ENCODE measurements at places on chromosomes 16 and 17.

DNA sequence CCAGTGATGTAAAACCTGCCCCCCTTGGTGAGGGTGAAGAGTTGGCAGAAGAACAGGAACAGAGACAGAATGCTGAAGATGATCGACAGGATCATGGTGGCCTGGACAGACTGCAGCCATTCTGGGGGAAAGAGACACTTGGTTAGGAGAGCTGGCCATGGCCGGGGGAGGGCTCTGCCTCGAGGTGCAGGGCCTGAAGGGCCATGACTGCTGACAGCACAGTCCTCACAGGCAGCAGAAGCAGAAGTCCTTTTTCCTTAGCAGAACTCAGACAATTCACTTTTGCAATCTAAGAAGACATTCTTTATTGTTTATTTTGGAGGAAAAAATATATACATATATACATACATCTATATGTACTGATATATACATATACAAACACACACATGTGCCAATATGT lies 25.6 kb downstream of the PMP22 start:
- DNase-seq: no peak

DNA sequence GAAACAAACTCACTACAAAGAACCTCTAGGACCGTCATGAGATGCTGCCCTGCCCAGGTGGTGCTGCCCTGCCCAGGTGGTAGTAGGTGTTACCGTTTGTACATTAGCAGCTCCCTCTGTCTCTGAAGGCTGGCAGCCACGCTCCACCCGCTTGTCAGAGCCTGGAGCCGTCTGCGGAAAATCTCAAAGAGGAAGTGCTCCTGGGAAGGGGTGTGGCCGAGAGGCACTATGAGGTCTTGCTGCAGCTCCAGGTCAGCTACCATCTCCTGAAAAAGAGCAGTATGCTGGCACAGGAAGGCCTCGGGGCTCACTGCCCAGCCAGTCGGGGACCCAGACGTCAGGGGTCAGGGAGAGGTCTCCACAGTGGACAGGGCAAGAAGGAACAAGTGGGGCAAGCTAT lies 28.3 kb downstream of the ZNF276 start:
- DNase-seq: no peak

GRCh38 chr16:67265834-67266233 lies 13.5 kb upstream of the PLEKHG4 start:
- no peak for DNase-seq

DNA sequence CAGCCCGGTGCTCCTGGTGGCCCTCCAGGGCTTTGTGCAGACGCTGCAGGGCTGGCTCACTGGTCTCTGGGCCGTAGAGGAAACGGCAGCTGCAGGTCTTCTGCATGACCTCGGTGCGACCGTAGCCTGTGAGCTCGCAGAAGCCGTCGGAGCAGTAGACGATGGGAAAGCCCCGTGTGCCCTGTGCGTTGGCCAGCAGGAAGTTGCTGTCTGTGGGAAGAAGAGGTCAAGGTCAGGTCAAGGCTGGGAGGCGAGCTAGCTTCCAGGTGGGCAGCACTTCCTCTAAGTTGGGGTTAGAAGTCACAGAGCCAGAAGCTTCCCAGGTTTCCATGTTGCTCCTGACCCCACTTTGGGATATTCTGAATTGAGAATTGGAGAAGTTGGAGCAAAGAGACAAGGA lies 2.1 kb downstream of the KCNH4 start:
- DNase-seq: no peak

DNA sequence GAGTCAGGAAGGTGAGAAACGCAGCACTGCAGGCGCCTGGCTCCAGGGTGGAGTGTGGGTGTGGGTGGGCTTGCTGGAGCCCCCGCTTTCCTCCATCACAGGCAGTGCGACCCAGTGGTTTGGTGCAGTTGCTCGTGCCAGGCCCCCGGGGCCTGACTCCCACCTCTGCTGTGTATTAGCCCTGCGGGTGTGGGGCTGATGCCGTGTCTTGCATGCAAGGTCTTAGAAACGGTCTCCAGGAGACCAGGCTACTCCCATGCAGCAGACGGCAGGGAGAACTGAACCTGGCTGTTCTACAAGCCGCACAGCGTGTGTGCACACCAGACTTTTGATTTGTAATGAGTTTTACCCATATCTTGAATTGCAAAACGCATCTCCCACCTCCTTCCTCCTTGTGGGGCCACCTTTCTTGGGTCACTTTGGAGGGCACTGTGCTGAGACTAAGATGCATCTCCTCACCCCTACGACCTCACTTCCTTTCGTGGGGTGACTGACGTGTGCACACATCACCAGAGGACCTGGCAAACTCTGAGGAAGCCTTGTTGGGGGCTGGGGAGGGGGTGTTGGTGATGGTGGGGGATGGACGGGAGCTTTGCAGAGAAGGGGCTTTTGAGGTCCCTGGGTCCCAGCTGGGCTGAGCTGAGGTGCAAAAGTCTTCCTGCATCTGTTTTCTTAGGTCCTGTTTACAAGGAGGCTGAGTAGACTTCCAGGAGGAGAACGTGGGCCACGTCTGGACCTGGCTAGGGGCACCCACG lies 101.8 kb upstream of the TNRC6C start:
- no peak for DNase-seq

DNA sequence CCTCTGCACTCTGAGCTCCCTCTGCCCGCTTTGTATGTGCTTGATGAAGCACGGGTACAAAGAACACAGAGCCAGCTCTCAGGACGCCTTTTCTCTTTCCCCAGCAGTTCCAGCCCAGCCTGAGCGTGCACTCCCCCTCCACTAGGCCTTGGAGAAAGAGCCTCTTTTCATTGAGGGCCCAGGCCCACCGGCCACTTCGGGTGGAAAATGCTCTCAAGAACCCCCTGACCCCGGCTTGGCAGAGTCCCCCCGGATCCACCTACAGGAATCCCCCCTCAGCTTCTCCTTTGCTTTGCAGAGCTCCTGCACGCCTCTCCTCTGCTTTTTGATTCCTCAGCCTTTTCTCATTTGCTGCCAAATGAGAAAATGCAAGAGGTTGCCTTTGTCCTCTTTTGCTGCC lies 30.2 kb downstream of the MRC2 start:
- DNase-seq: no peak

GRCh38 chr16:68247400-68247799 lies 2.2 kb downstream of the PLA2G15 start:
- DNase-seq: no peak

DNA sequence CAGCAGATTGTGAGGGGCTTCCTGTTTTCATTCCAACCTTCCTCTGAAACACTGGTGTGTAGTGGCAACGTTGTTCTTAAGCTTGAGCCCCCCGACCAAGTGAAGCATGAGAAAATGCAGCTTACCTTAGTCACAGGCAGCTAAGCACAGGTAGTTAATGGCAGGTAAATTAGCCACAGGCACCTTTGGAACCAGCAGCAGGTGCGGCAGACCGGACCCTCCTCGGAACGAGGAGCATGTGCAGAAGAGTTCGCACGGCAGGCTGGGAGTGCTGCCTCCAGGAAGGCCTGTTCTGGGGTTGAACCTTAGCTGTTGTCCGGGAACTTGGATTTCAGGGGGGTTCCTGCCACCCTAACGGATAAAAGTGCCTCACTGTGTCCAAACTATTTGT lies 7.2 kb upstream of the IRF8 start:
- DNase-seq: no peak

DNA sequence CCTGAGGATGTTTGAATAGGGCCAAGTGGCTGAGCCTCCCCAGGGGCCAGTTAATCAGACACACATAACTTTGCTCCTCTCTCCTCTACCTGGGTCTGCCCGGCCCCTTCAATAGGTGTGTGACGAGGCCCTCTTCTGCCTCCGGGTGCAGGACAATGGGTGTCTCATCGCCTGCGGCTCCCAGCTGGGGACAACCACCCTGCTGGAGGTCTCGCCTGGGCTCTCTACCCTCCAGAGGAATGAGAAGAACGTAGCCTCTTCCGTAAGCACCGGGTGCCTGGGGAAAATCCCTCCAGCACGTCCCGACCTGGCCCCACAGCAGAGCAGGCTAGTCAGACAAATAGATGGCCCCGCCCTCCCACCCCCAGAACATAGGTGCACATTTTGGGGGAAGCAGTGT lies 16.1 kb upstream of the KIF19 start:
- DNase-seq: no peak

DNA sequence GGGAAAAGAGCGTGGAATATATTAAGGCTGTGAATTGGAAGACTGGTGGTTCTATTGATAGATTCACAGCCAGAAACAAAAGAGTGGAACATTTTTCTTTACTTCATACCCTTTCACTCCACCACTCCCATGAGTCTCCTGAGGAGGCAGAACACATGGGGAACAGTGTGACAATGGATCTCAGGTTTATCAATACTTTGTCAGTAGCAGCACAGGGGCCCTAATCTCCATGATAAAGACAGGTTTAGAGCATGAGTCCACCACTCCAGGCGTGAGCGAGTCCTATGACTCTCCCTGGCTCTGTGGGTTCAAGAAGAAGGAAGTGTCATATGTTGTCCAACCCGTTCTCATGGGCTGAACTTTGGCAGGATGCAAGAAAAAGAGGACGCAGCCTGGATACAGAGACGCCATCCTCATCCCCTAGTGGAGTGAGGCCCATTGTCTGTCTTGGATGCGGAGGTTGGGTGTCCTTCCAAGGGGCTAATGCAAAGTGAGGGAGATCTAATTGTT lies 361.2 kb downstream of the TMEM114 start:
- no peak for DNase-seq

GRCh38 chr17:2709183-2709661 lies 2.3 kb downstream of the CLUH start:
- DNase-seq: no peak

DNA sequence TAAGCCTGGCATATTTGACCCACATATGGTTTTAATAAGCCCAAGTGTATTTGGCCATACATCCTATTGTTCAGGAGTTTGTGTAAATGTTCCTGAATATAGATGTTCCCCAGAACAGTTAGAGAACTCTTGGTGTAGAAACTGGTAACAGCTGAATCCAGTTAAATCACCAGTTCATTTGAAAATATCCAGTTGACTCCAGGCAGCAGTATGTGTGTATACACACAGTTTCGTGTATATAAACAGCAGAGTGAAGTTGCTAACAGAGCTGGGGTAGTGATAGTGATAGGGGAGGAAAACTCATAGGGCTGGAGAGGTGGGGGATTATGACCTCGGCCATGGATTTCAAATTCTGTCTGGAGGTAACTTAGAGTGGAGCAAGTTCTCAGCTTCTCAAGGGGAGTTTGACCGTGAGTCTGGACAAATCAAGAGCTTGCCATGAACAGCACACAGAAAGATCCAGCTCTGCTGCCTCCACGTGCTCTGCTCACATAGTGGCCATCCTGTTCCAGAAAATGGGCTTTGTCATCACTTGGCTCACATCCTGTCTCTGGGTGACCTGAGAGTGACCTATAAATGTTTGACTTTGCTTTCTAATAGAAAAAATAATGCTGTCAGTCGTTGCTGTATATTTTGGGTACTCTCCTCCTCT lies 30.6 kb upstream of the MMD start:
- no peak for DNase-seq

- DNase-seq: no peak
Measured at GRCh38 chr17:1561420-1562175, 994 bp downstream of the PITPNA start.

DNA sequence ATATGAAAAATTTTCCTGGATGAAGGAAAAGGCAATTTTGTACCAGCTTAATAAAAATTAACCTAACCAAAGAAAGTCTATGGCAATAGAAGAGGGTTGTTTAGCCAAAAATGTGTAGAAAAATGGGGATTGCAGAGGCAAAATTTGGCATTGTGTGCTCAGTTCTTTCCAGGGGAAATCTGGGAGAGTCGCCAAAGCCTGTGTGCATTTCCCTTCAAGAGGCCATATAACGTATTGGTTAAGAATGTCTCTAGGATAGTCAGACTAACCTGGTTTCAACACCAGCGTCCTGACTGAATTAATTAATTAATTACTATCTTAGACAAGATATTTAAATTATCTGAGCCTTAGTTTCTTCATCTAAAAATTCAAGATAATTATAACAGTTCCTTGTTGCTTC lies 44.8 kb upstream of the HLF start:
- DNase-seq: no peak

- no peak for DNase-seq
Measured at GRCh38 chr17:59791603-59792457, 84.4 kb downstream of the VMP1 start.

DNA sequence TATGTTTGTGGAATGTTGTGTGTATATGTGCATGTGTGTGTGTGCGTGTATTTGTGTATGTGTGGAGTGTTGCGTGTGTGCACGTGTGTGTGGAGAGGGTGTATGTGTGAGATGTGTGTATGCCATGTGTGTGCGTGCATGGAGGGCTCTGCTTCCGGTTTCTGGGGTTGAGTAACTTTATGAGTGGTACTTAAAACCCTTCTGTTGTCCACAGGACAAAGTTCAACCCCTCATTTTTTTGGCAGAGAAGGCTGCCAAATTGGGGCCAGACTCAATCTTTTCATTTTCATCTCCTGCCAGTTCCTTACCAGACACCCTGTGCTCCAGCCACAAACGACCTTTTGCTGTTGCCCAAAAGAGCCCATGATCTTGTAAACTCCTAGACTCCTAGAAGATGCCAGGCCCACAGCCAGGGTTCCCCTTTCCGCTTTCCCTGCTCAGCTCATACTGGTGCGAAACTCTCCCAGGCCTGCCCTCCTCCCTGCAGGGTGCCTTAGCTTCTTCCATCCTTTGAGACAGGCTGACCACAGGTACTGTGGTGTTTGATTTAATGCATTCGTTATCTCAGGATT lies 100.2 kb downstream of the CMIP start:
- DNase-seq: no peak

DNA sequence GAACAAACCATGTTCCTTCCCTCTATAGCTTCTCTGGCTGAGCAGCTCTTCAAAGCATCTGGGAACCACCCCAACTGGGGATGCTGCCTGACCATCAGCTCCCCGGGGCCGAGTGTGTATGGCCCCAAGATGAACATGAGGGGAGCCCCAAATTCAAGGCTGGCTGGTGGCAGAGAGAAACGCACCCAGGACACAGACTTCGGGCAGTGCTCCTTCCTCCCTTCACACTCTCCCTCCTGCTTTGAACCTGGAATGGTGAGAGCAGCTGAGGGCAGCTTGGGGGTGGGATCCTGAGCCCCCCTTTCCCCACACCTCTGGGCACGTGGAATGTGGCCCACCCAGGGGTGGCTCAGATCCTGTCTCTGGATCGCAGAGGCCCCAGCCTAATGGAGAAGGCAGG lies 17.2 kb downstream of the TLE7 start:
- DNase-seq: no peak

Measured in HS-27A (cell line).